ENCODE measurements at places on chromosomes 12 and 14.
A peak's percentile ranks its signal among the peaks of the same experiment; 100 is the strongest.

DNA sequence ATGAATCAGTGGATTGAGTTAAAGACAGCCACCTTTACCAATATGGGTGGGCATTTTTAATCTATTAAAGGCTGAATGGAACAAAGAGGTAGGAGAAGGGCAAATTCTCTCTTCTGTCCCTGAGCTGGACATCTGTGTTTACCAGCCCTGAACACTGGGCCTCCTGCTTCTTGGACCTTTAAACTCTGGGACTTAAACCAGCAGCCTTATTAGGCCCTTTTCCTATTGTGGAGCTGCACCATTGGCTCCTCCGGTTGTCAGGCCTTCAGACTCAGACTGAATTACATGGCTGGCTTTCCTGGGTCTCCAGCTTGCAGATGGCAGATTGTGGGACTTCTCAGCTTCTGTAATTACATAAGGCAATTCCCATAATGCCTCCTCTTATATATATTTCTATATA, 6.4 kb downstream of the SERPINA6 start:
- DNase-seq = no peak

DNA sequence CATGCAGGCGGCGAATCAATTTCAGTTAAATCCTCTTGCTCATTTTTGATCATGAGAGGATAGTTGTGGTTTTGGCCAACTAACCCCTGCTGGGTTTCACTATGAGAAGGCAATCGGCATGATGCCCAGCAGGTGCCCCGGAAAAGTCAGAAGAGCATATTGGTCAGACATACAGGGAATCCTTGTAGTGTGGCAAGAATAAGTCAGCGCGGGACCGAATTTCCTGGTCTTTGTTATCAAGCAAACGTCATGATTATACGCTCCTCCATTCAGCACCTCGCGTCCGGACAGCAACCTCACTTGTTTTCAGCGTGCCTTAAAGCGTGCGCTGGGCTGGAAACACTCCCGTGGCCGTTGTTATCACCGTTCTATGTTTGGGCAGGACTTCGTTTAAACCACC, 1.8 kb downstream of the TBC1D30 start:
- DNase-seq = peak; percentile 83

GRCh38 chr12:24668563-24668962, 280.3 kb downstream of the BCAT1 start:
- no peak for DNase-seq

GRCh38 chr12:115232455-115233156, 548.6 kb upstream of the TBX3 start:
- DNase-seq = no peak

DNA sequence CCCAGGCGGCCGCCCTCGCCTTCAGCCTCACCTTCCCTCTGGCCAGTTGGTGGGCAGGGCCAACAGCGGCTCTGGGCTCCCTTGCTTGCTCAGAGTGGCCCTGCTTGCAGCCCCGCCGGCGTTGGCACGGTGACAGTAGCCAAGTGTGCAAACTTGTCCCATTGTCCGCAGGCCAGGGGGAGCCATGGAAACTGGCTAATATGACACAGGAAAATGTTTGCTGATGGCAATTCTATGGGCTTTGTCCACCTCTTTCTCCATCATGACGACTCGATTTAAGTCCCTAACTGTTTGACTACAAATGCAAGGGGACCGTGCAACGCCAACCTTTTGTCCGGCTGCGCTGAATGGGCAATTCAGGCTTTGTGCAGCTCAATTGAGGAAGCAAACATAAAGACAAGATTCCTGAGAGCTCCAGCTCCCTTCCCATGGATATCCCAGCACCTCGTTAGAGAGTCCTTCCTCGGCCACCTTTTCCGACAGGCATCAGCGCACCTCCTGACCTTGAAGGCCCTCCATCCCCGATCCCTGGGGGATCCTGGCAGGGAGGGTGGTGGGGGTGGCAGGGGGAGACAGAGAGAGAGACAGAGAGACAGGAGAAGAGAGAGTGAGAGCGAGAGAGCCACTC, 785 bp upstream of the FAM181A start:
- DNase-seq = no peak

GRCh38 chr14:29668201-29668600, 259.4 kb downstream of the PRKD1 start:
- no peak for DNase-seq

DNA sequence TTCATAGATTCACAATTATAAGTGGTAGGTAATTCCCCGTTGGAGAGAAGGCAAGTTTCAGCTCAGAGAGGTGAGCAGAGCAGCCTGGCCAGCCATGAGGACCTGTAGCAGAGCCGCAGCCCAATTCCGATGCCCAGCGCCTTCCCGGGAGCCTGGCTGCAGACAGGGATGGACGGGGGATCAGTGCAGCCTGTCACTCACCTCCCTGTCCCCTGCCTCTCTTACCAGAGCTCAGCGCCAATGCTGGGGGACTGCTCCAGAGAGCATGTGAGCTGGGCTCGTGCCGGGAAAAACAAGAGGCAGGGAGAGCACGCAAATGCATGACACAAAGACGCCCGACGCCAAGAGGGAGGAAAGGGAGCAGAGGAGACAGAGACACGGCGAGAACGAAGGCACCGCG, 231.9 kb downstream of the BCL11B start:
- DNase-seq = no peak

DNA sequence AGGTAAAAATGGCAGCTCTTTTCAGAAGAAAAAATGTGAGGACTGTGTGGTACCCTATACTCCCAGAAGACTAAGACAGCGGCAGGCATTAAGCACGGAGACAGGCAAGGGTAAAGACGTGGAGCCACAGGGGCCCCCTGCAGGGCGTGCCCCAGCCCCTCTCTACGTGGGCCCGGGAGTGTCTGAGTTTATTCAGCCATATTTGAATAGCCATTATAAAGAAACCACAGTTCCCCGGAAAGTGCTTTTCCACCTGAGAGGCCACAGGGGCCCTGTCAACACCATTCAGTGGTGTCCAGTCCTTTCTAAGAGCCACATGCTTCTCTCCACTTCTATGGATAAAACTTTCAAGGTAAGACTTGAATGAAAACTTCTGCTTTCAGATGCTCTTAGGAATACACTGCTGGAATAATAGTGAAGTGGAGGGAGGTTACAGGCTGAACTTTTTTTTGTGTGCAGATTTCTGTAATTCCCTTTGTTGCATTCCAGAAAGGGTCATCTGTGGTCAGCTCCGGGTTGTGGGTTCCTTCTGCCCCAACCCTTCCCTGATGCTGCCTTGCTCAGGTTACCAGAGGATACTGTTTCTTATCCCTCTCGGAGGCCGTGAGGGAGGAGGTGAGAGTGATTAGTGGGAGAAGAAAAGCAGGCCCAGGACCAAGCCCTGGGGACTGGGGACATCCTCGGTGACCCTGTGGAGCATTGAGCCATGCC, 58.4 kb downstream of the SLC25A47 start:
- DNase-seq = no peak

GRCh38 chr12:19191563-19191962, 62.0 kb downstream of the PLEKHA5 start:
- DNase-seq = no peak

DNA sequence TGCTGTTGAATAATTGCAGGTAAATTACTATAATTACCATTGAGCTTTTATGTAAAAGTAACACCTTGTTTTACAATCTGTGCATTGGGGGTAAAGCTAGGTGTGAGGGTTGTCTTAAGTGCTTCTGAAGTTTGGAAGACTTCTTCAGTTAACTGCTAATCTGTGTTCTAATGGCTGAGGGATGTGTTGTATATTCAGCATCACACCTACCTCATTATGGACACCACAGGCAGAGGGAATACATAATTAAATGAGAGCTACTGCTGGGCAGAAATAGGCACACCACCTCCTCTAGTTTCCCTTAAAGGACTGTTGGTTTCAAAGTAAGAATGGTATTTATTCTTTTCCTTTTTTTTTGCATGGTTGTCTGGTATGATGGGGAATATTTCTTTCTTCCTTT, 502.3 kb upstream of the RGS6 start:
- DNase-seq = no peak

DNA sequence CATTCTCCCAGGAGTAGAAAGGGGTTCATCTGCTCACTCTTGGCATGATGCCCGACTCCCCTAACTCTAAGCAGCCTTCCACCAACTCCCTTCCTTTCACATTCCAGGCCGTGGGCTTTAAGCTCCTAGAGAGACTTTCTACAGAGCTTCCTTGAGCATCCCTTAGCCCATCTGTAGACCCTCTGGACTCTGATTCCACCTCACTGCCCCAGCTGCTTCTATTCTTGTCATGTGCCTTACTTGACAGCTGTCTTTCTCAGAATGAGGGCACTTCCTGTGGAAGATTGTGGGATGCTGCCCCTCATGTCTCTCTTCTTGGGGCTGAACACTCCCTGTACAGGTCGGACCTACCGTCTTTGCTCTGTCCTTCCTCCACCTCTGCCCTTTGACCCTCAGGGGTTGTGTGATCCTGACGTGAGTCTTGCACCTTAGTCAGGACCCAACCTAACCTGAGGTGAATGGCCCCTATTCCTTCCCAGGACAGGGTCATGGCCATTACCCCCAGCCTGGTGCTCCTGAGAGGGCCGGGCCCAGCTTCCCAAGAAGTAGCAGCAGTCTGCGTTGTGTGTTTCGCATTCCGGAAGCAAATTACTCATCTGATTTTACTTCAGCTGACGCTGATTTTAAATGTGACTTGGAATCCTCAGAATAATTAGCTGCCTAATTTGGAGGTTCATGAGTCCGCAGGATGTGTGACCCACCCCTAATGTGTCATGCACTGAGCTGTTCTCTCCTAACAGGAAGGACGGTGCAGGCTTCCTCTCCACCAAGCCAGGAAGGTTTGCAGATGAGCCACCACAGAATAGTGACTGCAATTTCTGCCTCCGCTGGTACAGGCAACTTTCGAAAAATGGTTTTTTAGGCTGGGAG, 2.7 kb upstream of the GALNT6 start:
- DNase-seq = peak; percentile 79

DNA sequence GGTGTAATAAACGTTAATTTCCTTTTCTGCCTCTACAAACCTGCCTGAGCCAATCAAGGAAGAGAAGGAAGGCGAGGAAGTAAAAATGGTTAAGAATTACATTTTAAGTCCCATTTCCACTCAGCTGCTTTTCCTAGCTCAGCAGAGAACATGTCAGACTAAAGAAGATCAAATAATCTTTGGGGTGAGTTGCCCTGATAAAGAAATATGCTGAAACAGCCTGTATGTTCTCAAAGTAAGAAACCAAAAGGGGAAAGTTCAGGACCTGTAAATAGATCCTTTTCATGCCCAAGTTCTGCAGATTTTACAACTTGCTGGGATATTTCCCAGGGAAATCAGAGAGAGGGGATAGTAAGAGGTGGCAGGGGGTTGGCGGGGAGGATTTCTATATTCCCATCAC, 55.5 kb downstream of the PHLDA1 start:
- DNase-seq = no peak

DNA sequence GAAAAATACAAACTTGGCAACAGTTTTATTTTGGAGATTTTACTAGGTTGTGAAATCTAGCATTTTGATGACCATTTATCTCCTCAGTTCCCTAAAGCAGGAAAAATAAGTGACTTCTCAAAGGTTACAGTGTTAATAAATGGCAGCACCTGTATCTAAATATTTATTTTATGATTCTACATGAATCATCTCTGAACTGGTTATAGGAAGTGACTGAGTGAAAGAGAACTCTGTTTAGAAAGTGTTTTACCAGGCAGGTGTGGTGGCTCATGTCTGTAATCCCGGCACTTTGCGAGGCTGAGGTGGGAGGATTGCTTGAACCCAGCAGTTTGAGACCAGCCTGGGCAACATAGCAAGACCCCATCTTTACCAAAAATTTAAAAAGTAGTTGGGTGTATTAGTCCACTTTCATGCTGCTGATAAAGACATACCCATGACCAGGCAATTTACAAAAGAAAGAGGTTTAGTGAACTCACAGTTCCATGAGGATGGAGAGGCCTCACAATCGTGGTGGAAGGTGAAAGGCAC, 26.3 kb downstream of the MIPOL1 start:
- DNase-seq = no peak

GRCh38 chr14:40574780-40575179, 1031.9 kb upstream of the LRFN5 start:
- DNase-seq = no peak

DNA sequence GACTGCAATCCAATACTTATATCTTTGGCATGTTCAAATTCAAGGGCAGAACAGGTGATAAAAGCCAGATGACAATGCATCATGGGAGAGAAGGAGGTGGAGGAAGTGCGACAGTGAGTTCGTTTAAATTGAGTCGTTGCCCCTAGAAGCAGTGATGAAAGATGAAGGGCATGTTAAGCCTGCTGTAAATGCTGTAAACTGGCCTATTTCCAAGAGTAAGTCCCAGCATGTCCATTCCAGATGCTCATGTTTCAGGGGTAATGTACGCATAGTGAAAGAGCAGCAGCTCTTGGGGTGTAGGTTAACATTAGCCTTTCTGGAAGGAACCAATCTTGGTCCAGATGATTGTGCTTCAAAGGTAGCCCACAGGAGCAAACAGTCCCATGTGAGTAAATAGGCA, 97.1 kb downstream of the C2CD5 start:
- no peak for DNase-seq

DNA sequence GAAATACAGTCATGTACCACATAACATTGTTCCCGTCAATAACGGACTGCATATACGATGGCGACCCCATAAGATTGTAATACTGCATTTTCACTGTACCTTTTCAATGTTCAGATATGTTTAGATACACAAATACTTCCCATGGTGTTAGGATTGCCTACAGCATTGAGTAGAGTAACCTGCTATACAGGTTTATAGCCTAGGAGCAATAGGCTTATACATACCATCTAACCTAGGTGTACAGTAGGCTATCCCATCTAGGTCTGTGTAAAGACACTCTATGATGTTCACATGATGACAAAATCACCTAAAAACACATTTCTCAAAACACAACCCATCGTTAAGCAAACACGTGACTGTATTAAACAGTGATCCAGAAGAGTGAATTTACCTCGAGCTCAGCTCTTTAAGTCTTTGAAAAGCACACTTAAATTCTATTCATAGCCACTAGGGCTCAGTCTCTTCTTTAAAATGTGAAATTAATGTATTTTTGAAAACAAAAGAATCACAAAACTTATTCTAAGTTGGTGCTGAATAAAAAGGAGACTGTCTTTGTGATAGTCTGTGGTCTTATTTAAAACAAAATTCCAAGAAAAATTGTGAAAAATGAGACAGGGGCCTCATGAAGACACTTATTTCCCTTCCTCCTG, 239.1 kb upstream of the ARID2 start:
- no peak for DNase-seq

DNA sequence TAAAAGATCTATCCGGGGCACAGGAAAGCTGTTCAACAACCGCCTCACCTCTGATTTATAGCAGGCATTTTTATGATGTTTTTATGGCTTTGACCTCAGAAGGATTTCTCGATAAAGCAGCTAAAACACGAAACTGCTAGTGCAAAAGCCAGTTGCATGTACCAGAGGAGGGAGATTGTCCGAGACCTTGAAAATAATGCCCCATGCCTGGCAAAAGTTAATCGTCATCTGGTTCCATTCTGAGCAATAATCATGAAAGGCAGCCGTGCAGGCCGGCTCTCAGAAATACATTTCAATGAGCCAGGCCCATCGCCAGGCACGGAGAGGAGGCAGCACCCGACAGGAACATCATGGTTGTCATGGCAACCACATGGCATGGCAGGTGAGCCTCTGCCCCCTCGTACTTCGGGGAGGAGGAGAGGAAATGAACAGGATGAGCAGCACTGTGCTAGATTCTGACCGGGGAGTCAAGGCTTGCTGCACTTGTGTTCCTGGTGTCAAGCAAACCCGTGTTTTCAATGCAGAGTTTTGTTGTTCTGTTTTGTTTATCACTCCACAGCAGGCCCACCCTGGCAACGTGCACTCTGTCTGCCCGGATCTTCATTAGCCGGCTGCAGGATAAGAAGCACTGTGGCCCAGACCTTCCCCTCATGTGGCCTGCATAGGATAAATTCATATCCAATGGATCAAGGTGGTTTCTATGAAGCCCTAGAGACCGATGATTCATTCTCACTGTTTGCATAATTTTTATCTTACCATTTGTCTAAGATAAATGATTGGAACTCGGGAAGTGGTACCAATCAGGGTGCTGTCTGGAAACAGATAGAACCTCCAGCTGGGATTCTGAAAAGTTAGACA, 160.2 kb downstream of the RIMBP2 start:
- DNase-seq = no peak

All from GM12865 (cell line).